ENCODE measurements at places on chromosomes 2 and 18.

DNA sequence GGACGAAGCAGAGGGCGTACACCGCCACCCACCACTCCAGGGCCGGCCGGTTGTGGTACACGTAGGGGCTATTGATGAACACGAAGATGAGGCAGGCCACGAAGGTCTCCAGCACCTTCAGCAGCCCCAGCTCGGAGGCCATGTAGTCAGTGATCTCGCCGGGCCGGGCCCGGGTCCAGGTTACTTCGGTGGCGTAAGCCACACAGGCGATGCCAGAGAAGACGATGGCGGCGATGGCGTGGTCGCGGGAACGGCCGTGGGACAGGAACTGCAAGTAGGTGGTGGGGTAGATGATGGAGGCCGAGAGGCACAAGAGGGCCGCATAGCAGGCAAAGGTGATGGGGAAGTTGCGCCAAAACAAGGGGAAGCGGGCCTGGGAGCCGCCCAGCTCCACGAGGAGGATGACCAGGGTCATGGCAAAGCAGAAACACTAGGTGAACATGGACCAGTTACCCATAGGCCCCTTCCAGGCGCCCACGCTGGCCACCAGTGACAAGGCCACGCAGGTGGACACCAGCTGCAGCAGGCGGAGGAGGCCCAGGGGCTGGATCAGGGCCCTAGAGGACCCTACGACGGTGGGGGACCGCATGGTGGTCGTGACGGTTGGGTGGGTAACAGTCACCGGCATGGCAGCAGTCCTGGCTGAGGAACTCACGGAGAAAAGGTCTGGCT is 128.4 kb upstream of the FAM98A start:
- no peak for DNase-seq

- DNase-seq = no peak
Observed at GRCh38 chr2:238850091-238850490, 2.2 kb downstream of the TWIST2 start.

DNA sequence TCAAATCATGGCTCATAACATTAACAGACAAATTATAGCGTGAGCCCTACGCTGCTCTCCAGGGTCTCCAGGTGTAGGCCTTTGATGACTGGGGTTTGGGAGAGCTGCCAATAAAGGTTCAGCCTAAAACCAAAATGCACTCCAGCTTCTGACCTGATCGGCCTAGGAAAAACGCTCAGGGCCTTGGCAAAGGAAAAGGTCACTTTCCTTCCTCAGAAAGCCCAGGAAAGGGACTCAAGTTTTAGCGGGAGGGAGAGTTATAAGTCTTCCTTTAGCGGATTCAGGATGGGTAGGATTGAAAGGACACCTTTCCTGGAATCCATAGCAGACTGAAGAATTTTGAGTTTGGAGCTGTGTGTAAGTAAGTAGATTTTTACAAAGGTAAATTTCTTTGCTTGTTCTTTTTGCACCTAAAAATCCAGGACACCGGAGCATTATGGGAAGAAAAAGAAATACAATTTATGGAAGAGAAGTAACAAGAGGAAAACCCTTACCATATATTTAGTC is 8.8 kb downstream of the EVX2 start:
- DNase-seq = no peak

GRCh38 chr2:158457092-158457825 is 507 bp downstream of the PKP4 start:
- DNase-seq = peak; percentile 45

DNA sequence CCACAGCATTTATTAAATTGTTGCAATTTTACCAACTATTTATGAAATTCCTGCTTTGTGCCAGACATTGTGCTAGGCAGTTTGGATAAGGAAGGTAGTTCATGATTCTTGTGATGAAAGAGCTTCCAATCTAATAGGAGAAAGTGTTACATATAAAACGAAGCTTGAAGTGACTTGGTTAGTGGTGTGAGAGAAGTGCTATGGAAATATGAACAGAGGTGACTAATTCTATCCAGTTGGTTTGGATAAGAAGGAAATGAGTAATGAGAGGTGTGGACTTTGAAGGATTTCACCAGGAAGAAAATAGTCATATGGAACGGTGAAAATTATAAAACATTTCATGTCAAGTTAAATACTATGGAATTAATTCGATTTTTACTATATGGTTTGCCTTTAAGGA is 48.6 kb downstream of the EML6 start:
- no peak for DNase-seq

GRCh38 chr2:190352668-190353536 is 9.5 kb downstream of the INPP1 start:
- no peak for DNase-seq

- DNase-seq = no peak
Observed at GRCh38 chr2:174765576-174765975, 1.3 kb upstream of the CHRNA1 start.

DNA sequence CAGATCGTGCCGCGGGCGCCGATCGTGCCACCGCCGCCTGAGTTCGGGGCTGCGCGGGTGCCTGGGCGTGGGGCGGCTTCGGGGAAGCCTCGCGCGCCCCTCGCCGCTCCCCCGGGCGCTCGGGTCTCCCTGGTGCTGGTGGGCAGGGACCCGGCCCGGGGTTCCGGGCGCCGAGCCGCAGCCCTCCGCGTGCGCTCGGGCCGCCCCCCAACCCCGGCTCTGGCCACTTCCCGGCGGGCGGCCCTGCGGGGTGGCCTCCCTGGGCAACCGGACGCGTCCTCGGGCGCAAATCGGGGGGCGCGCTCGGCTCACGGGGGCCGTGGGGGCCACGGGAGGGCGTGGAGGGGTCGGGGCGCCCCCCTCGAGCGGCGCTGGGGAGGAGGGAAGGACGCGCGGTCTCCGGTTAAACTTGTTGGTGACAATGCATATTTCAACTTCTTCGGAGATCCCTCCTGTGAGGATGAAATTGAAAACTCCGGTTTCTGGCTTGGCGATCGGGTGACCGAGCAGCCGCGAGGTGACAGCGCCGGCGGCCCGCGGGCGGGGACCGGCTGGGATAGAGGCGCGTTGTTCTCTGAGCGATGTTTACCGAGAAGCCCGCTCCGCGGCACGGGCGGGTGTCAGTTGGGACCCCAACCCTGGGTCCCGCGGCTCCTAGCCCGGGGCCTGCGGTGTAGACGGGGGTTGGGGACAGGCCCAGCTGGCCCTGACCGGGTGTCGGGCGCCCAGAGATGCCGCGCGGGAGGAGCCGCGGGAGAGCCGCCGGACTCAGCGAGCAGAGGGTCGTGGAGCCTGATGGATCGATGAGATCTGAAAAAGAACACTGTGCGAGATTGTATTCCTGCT is 676 bp downstream of the SH3BP4 start:
- DNase-seq = no peak

DNA sequence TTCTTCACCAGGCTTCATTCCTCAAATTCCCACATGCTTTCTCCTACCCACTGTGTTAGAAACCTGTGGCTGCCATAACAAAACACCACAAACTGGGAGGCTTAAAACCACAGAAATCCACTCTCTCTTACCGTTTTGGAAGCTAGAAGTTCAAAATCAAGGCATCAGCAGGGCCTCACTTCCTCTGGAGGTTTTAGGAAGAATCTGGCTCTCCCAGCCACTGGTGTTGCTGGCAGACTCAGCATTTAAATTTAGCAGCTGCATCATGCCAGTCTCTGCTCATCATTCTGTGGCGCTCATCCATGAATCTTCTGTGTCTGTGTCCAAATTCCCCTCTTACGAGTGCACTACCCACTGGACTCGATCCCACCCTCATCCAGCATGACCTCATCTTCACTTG is 248.5 kb downstream of the ZNF516 start:
- DNase-seq = no peak

DNA sequence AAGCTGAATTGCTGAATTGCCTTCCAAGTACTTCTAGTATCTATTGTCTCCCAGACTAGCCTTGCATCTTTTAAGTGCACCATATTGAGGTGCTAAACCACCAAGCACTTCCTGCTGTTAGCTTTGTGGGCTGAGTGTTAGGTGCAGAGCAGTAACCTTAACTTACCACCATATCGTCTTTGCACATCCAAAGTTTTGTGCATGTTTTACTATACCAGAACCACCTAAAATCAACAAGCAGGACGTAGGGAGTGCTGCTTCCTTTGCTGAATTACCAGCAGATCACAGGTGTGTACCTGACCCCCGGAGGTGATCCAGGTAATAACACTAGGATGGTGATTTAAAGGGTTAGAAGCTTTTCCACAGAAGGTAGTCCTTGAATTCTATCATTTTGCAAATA is 359.9 kb upstream of the HNRNPA3 start:
- DNase-seq = peak; percentile 20

- DNase-seq = no peak
Observed at GRCh38 chr2:215652388-215652787, 216.5 kb upstream of the FN1 start.

DNA sequence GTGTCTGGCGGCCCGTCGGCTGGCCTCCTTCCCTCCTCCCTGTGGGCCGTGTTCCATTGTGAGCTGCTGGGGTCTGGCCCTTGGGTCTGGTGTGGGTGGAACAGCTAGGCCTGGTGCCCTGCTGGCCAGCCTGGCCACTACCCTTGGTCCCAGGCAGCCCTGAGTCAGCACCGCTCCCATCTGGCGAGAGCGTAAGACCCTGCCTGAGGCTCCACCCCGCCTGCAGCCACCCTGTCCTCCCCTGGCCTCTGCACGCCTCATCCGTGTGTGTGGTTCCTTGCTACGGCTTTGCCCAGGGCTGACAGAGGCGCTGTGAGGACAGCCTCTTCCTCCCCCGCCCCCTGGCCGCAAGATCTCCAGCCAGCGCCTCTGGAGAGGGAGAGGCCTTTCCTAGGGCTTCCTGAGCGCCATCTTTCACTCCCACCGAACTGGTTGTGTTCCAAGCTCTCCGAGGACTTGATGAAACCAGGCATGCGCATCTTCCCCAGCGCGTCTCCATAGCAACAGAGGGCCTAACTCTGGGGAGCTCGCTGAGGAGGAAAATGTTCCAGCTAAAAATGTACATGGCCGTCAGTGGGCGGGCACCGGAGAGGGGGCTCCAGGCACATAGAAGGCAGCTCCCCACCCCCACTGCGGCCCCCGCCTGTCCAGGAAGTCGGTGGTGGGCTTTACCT is 83.0 kb downstream of the STPG4 start:
- no peak for DNase-seq

DNA sequence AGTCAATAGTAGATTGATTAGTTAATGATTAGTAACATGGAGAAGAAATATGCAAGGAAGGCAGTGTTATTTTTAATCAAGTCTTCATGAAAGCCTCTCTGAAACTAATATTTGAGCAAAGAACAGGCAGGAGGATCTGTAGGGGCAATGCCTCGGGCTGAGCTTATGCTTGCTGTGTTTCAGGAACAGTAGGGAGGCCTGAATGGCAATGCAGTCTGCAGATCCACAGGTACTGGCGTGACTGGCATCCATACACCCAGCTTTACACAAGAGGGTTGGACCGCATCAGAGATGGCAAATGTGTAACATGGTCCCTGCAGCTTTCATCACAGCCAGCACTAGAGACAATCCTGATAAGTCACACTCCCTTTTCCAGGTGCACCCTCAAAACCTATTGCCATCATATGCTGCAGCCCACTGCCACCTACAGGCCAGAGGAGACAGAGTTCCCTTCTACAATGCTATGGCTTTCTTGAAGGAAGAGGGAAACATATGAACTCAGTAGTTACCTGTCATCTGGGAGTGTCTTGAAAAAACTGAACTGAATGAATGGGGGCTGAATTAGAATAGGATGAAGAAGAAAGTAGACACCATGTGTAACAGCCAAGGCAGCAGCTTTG is 582.4 kb upstream of the RAB6C start:
- peak; percentile 71 for DNase-seq

DNA sequence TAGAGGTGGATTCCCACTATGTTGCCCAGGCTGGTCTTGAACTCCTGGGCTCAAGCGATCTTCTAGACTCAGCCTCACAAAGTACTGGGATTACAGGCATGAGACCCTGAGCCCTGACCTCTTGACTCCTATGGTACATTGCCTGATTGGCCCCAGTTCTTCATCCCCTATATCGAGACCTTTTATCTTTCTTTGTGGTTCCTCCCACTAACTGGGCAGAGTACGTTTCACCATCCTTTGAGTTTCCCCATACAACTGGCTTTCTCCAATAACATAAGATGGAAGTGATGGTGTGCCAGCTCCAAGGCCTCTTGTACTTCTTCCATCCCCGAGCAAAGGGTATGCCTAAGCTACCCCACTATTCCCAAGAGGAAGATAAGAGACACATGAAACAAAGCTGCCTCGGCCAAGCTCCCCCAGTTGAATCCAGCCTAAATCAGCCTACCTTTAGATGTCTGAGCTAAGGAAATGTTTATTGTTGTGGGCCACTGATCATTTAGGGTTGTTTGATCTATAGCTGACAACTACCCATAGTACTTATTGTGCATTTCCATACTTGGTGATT is 8.3 kb upstream of the TMEM247 start:
- no peak for DNase-seq

DNA sequence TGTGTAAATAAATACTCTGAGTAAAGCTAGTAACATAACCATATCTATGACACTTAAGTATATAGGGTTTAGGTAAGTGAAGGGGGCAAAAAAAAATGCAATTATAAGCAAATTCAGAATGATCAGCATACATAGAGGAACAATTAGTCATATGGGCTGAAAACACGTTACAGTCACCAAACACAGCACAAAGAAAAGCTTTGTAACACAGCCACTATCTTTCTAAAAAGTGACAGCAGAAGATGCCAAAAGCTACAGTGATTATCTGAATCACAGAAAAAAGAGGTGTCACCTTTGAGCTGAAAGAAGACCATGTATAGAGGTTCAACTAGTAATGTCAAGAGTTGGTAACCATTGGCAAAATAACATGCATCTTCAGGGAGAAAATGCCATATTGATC is 115.5 kb downstream of the ERBB4 start:
- no peak for DNase-seq

- DNase-seq = no peak
Observed at GRCh38 chr2:180662521-180662920, 317.9 kb upstream of the UBE2E3 start.

GRCh38 chr2:196256585-196256984 is 85.2 kb upstream of the STK17B start:
- DNase-seq = no peak

DNA sequence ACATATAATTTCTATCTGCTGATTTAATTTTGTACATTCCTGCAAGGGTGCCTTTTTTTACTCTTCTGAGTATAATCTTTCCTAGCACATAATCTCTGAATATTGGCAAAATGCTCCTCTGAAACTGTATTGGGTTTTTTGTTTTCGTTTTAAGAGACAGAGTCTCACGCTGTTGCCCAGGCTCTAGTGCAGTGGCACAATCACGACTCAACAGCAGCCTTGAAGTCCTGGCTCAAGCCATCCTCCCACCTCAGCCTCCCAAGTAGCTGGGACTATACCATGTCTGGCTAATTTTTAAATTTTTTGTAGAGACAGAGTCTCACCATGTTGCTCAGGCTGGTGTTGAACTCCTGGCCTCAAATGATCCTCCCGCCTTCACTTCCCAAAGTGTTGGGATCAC is 104.9 kb downstream of the SPTBN1 start:
- no peak for DNase-seq

Measured in iPS-NIHi11 (cell line).